ENCODE measurements at places on chromosomes 13 and 19. TPM values are rescaled to one million over a fixed set of nuclear protein-coding genes. Genes with fewer than 3 reads are reported as not detected.

- H3K27ac ChIP-seq = no peak overlapping the region
- no peaks in the 10 kb centered on the region for H3K4me1 ChIP-seq
- no peaks in the 10 kb centered on the region for H3K27me3 ChIP-seq
- no peak for DNase-seq
- no peak overlapping the region for H3K4me3 ChIP-seq
Measured at GRCh38 chr13:75628801-75629200, 7.3 kb upstream of the LMO7 start.

- H3K27ac ChIP-seq = no peak overlapping the region
- no peak for DNase-seq
- no peaks in the 10 kb centered on the region for H3K4me1 ChIP-seq
- no peaks in the 10 kb centered on the region for H3K27me3 ChIP-seq
Measured at GRCh38 chr13:40458720-40458990, 207.8 kb downstream of the FOXO1 start.

Gene ZNF91
- total RNA-seq = 31.3 TPM

GRCh38 chr13:39656325-39656677 is 839 bp downstream of the COG6 start:
- H3K27ac ChIP-seq = peak overlapping the region; percentile 68
- DNase-seq = no peak
- peak overlapping the region; percentile 79 for H3K4me3 ChIP-seq
- no peaks in the 10 kb centered on the region for H3K27me3 ChIP-seq
- peaks cover 22% of the 10 kb centered on the region for H3K4me1 ChIP-seq

Gene ZNF177
- 0.13 TPM for total RNA-seq

- no peak for DNase-seq
- H3K36me3 ChIP-seq = no peaks in the 10 kb centered on the region
- no peak overlapping the region for H3K27ac ChIP-seq
- no peaks in the 10 kb centered on the region for H3K27me3 ChIP-seq
- no peak overlapping the region for H3K4me3 ChIP-seq
Measured at GRCh38 chr13:26538363-26539317, 18.8 kb upstream of the WASF3 start.

DNA sequence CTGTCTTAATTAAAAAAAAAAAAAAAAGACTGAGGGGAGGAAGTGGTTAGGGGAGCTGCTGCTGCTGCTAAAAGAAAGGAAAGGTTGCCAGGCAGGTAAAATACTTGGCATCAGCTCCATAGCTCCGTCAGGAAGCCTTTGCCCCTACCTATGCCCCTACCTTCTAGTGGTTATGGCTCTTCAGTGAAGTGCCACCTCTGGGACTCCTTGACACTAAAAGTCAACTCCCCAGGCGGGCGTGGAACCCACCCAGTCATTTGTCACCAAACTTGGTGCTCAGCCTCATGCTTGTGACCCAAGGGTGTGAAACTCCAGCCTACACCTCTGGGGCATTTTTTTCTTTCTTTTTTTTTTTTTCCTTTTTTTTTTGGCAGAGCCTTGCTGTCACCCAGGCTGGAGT is 4.9 kb upstream of the NECTIN2 start:
- H3K27ac ChIP-seq = no peak overlapping the region
- no peak for DNase-seq
- H3K4me3 ChIP-seq = no peak overlapping the region
- no peaks in the 10 kb centered on the region for H3K36me3 ChIP-seq

Gene COMP
- not detected for total RNA-seq
